Smooth muscle cell of the pulmonary artery (primary cell): ENCODE measurements at places on chromosomes 6 and 20. TPM values are rescaled to one million over a fixed set of nuclear protein-coding genes. Genes with fewer than 3 reads are reported as not detected.

The KHDC1L gene
- total RNA-seq = not detected in 2 replicates

The GATA5 gene
- total RNA-seq = 0.13 and 0.26 TPM in 2 replicates

The EDEM2 gene
- 80.0 and 101 TPM in 2 replicates for total RNA-seq

The CLPSL2 gene
- not detected in 2 replicates for total RNA-seq

The ERMARD gene
- total RNA-seq = 20.4 and 21.5 TPM in 2 replicates

The SEMG1 gene
- total RNA-seq = not detected in 2 replicates

The CRISP3 gene
- not detected in 2 replicates for total RNA-seq

The SNHG17 gene
- total RNA-seq = 4.6 and 12.4 TPM in 2 replicates

The ASIP gene
- not detected in 2 replicates for total RNA-seq
